M059J (cell line): ENCODE measurements at places on chromosomes 13 and 19. TPM values are rescaled to one million over a fixed set of nuclear protein-coding genes. Genes with fewer than 3 reads are reported as not detected.

Gene SHISA7
- total RNA-seq: not detected in 2 replicates

Gene ZMYM5
- total RNA-seq: 10.2 and 13.4 TPM in 2 replicates

Gene RFPL4A
- not detected in 2 replicates for total RNA-seq

Gene RNU6-9
- not detected in 2 replicates for total RNA-seq

Gene FFAR3
- total RNA-seq: not detected in 2 replicates

Gene VSTM1
- not detected in 2 replicates for total RNA-seq

Gene ITGBL1
- 13.9 and 21.4 TPM in 2 replicates for total RNA-seq

Gene USHBP1
- not detected in 2 replicates for total RNA-seq

Gene NCCRP1
- not detected in 2 replicates for total RNA-seq

Gene IRS2
- total RNA-seq: 0.42 and 0.54 TPM in 2 replicates

Gene UBE2L5
- not detected in 2 replicates for total RNA-seq

Gene PRRG2
- 0.17 TPM in 1 of 2 replicates, not detected in the other for total RNA-seq

Gene FAM32A
- total RNA-seq: 164 and 178 TPM in 2 replicates

Gene ZNF578
- total RNA-seq: 0.30 and 3.7 TPM in 2 replicates

Gene TPP2
- 27.2 and 34.4 TPM in 2 replicates for total RNA-seq

Gene CCDC8
- total RNA-seq: not detected in 2 replicates
